ENCODE measurements at places on chromosomes 2 and 18.

DNA sequence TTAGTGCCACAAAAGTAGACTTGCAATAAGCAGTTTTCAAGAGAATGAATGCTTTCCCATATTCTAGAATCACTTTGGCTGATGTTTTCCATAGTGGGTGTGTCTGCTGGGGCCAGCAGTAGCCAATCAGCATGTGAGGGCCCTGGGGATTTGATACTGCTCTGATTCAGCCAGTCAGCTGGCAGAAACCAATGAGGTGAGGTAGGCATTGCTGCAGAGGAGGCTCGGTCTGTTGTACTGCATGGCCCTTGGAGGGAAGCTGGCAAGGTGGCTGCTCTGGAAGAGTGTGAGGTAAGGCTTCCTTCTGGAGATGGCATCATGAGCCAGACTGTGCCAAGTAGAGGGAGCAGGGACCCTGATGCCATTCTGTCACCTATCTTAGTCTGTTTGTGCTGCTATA lies 22.7 kb downstream of the TMEM87B start:
- no peak for DNase-seq

- no peak for DNase-seq
Observed at GRCh38 chr2:143139835-143140393, 10.7 kb downstream of the ARHGAP15 start.

DNA sequence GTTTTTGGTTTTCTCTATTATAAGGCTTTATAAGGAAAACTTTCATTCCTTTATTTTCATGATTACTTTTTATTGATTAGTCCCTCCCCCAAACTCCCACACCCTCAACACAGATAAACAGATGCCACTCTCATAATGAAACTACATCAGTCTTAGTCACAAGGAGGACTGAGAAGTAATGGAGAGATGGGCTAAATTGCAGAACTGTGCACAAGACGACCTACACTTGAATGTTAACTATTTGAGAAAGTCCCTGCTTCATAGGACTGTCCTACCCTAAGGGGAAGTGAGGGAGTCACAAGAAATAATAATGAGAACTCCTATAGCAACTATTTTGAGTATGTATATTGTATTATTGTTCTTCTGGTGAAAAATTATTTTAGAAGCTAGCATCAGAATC lies 360.8 kb downstream of the RBM43 start:
- no peak for DNase-seq

GRCh38 chr2:40302751-40303325 lies 149.1 kb downstream of the SLC8A1 start:
- DNase-seq, result no peak

DNA sequence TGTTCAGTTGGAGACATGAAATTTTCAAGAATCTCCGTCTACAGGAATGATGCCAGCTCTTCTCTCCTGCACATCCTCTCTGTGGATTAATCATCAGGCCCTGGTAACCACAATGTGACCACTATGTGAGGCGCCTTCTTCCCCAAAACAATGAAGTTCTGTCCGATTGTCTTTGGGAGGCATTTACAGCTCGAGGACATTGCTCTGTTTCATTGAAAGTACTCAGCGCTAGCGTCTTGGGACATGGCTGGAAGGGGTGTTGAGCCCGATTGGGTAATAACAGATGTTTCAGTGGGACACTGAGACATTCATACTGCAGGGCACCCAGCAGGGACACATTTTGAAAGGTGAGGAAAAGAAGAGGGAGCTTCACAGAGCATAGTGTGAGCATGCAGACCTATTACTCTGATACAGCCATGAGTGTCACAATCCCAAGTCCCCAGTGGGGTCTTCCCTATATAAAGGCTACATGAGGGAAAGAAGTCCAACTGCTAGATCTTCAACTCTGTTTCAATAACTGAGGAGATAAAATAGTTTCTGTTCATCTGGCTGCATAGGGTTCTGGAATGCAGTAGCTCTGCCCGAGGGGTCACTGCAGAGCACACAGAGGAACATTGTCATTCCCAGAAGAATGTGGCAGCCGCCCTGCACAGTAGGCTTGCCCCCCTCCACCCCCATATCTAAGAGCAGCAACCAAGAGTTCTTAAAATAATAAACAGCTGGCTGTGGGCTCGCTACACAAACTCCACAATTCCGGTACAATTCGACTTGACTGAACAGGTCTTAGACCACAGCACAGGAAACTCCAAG lies 237.3 kb downstream of the OSR1 start:
- no peak for DNase-seq

- DNase-seq, result no peak
Observed at GRCh38 chr18:7020995-7021777, 96.4 kb downstream of the LAMA1 start.

DNA sequence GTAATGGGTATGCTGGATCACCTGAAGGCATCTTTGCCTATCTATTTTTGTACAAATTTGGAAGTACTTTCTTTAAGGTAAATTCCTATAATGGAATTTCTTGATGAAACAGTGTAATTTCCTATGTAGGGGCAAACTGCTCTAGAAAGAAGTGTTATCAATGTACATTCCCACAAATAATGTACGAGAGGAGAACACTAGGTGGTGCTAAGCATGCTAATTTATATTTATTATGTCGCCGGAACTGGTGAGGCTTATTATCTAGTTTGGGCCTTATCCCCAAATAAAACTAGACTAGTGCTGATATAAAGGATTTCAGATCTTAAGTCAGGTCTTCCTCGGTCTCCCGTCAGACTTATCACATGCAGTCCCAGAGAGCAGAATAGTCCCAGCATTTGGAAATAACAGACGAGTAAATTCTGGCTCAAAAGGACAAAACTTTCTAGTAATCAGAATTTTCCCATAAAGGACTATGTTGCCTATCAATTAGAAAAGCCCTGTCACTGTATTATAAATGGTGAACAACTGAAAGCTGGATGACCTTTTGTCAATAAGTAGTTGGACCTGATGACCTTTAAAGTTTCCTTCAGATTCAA lies 86.9 kb upstream of the RBBP8 start:
- DNase-seq, result no peak

GRCh38 chr2:189049709-189050164 lies 75.6 kb downstream of the COL3A1 start:
- no peak for DNase-seq

DNA sequence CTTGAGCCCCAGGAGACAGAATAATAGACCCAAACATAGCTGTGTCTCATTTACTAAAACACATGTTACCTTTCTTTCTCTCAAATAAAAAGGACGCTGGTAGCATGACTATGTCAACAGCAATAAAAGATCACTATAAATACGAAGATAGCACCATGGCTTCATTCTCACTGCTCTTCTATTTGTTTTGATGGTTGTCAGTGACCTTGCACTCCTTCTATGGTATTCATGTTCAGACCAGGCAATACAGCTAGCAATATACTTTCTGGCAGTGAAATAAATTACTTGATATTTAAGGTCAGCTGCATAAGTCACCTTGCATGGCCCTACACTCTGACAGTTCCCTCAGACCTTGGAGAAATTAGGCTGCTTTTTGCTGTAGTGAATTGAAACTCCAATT lies 263.2 kb upstream of the CDH7 start:
- no peak for DNase-seq

DNA sequence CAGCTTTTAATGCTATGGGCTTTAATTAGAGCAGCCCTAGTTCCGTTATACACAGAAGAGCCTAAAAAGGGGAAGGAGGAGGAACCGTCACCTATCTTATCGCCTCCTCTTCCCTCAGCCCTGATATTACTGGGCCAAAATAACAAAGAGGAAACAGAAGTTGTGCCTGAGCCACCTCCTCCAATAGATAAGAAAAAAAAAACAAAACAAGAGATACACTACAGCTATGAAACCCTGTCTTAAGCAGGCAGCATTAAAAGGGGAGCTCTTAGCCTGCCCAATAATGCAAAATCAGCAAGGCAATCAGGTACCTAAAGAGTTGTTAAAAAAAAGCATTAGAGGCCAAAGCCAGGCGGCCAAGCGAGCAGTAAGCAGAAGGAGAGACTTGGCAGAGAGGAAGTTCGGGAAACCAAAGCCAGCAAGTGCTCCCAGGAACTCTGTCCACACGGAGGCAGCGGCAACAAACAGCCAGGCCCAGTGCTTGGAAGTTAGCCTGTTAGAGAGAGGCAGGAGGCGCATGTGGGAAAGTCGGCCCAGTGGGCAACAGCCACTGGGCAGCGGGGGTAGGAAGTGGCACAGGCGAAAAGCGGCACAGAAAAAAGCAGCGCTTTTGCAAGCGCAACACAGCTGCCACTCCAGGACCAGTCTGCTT lies 41.8 kb upstream of the PDK1 start:
- no peak for DNase-seq

GRCh38 chr2:79099140-79099686 lies 11.4 kb upstream of the REG1B start:
- DNase-seq, result no peak

GRCh38 chr2:8526403-8526696 lies 155.5 kb upstream of the ID2 start:
- no peak for DNase-seq

DNA sequence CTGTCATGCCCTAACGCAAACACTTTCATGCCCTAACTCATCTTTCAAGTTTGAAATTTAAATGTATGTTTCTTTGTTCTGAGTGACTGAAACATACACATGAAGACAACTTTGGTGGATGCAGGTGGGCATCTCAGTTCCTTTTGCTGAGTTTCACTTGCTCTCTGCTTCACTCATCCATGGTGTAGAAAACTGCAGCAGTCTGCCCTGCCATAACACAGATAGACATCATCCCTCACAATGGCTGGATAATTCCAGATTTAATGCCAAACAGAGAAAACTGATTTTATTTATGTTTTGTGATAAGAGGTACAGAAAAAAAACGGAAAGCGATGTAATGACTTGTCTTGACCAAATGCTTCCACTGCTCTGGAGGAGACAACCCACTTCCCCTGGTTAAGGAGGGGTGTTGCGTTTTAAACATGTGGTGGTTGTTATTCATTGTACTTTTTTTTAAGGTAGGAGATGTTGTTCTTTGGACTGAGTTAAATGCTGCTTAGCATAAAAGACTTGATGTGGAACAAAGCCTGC lies 70.4 kb downstream of the RHBDD1 start:
- no peak for DNase-seq

GRCh38 chr2:236536727-236537398 lies 32.8 kb upstream of the ACKR3 start:
- peak; percentile 62 for DNase-seq

- peak; percentile 23 for DNase-seq
Observed at GRCh38 chr2:99338029-99338585, 918 bp downstream of the EIF5B start.

DNA sequence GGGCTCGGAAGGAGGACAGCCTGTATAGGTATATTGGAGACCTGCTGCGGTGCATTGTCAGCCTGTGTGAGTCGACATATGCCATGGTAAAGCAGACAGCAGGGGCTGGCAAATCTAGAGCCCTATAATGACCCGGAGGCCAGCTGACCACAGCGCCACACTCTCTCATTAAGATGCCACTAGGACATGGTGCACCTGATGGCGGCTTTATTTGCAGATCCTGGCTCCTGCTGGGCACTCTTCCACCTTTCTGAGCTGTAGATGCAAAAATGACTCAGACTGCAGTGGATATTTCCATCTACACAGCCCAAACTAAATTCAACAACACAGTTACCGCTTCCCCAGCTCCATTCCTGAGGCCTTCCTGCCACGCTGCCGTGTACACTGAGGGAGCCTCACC lies 389.9 kb downstream of the TNS1 start:
- DNase-seq, result no peak

- no peak for DNase-seq
Observed at GRCh38 chr18:3491981-3492555, 42.1 kb downstream of the TGIF1 start.

DNA sequence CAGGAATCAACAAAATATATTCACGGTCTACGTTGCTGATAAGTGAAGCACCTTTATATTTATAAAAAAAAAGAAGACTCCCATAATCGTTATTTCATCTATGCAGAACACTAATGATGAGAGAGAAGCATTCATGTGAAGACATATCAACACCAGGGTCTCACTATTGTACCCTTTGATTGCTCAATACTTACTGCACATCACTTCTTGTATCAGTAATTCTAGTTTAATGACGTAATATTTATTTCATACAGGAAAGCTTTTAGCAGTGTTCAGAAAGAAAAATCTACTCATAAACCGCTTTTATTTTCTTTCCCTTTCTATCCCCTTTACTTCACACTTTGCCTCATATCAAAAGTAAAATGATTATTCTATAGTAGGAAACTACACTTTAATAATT lies 30.7 kb downstream of the CCDC141 start:
- no peak for DNase-seq

GRCh38 chr2:191308026-191308425 lies 62.8 kb downstream of the MYO1B start:
- no peak for DNase-seq

DNA sequence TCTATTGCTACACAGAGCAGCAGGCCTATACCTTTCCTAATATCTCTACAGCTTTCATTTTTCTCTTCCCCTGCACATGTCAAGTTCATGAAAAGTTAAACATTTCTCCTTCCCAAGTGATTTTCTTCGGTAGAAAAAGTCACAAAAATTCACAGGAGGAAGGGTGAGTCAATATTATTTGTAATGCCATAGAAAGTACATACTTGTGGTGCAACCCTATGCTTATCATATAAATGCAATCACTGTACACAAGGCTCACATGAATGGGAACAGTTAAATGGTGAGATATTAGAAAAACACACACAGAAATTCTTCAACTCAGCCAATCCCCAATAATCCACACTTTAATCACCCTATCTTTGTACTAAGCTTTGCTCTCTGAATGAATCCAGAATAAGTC lies 651.6 kb downstream of the LRRTM4 start:
- DNase-seq, result no peak

- DNase-seq, result no peak
Observed at GRCh38 chr2:120769787-120770120, 34.1 kb downstream of the GLI2 start.

GRCh38 chr2:165109915-165110314 lies 93.9 kb downstream of the SCN3A start:
- DNase-seq, result no peak

DNA sequence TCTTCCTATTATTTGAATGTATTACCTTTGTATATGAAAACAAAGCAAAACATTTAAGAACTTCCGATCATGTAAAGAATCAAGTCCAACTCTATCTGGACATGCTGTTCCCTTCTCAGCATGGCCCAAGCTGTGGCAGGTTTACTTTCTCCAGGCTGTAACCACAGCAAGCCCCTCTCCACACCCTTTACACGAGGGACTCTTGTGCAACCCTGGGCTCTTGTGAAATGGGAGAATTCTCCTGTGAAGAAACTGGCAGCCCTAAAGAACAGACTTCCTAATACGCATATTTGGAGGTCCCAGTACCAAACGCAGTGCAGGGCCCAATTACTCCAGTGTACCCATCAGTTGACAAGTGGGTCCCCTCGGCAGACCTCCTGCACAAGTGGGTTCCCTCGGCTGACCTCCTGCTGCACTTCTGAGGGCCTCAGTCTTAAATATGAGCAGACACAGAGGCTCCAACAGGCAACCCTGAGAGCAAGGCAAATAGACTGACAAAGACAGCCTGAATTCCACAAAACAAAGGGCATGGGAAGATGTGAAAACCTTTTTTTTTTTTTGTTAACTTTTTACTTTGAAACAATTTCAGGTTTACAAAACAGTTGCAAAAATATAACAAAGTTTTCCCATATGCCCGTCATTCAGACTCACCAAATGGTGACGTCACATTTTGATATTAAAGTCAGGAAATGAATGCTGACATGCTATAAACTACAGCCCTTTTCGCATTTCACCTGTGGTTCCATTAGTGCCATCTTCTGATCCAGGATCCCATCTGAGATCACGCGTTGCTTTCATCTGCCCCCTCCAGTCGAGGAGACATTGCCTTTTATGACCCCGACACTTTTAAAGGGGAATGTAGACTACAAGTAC lies 78.2 kb downstream of the FBXO15 start:
- no peak for DNase-seq

Measured in CD4-positive, alpha-beta T cell treated with Interleukin-10 for 1 hour (primary cell).